ENCODE measurements at places on chromosomes 6 and 20.

- peak; percentile 46 for DNase-seq
Measured at GRCh38 chr6:26543953-26544352, 5.8 kb downstream of the HMGN4 start.

- DNase-seq = no peak
Measured at GRCh38 chr6:165055231-165055630, 254.2 kb downstream of the C6orf118 start.

- no peak for DNase-seq
Measured at GRCh38 chr6:148530394-148530953, 187.8 kb downstream of the SASH1 start.

DNA sequence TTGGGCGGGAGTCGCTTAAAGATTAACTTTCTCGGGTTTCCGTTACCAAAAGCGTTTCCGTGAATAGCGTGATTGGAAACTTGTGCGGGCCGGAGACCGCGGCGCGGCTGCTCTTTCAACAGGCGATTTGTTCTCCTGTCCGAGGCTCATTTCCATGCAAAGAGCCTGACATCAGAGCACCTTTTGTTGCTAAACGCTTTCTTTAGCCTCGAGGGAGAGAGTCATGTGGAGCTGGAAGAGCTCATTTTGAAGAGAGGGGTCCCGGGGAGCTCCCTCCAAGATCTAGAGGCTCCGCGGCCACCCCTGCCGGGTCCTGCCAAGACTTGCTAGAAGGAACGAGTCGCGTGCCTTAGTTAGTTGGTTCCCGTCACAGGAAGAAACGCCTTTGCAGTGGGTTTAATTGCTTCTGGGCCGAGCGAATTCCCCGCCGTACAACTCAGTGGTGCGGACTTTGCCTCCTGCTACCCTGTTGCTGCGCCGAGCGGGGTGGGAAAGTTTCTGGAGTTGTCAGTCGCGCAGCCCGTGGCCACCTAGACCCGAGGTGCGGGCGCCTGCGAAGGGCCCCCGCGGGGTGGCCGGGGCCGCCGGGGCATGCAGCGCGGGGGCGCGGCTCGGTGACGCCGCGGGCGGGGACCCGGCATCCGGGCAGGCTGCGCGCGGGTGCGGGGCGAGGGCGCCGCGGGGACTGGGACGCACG is at the start of gene SASH1:
TSS of gene SASH1 (plus strand) at position 489 of the 697 bp plus-strand sequence. CDS start 230 bp downstream, outside the sequence.
- DNase-seq = no peak

GRCh38 chr20:8246153-8246552 is 114.1 kb downstream of the PLCB1 start:
- DNase-seq = no peak

DNA sequence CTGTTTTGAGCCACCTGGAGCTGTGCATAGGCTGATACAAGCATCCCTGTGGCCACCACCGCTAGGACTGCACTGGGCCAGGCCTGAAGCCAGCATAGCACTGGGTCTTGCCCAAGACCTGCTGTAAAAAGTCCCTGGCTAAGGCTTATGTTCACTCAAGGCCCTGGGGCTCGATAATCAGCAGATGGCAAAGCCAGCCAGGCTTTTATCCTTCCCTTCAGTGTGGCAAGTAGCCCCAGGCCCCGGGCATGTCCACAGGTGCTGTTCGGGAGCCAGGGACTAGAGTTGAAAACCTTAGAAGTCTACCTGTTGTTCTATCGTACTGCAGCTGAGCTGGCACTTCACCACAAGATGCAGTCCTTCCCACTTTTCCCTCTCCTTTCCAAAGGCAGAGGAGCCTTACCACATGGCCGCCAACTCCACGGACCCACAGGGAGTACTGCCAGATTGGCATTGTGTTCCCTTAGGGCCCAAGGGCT is 226.4 kb upstream of the ZNF217 start:
- DNase-seq = no peak

GRCh38 chr6:108222504-108222903 is 38.3 kb downstream of the SNX3 start:
- no peak for DNase-seq

DNA sequence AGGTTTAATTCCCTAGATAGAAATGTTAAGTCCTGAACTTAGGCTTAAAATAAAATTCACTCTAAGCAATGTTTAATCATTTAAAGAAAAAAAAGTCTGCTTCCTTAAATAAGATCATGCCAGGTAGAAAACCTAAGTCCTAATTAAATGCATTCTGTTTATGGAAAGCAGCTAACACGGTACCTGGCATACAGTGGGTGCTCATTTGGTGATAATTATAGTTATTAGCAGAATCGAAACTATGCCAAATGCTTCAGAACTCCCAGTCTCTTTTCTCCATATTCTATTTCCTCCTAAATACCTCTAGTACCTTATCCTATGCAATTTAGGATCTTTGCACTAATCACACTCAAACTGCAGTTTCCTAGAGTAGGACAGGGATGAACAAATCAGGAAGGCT is 331.8 kb downstream of the EPHA7 start:
- DNase-seq = no peak

DNA sequence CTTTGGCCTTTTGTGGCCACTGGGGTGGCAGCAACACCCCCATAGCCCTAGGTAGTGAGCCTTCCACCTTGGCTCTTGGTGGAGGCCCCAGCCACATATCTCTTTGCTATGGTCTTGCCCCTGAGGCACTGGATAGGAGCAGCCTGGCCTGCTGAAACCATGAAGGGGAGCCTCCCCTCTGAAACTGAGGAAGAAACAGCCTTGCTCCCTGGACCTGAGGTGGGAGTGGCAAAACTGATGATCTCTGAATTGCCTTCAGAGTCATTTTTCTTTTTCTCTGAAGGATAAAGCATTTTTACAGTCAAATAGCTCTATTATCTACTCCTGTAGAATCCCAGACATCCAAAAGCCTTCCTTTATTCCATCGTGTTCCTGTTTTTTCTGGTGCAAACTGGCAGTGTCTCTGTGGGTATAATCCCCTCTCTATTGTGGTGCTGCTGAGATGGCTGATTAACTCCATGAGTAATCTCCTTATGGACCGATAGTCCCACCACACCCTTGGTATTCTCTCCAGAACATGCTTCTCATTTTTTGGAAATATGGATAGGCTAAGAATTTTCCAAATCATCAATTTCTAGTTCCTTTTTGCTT is 22.0 kb upstream of the PRSS35 start:
- DNase-seq = no peak

GRCh38 chr6:166318649-166319600 is 10.7 kb upstream of the PRR18 start:
- no peak for DNase-seq

GRCh38 chr6:116073765-116074440 is 13.2 kb upstream of the FRK start:
- no peak for DNase-seq

- no peak for DNase-seq
Measured at GRCh38 chr6:33417128-33417902, 592 bp downstream of the CUTA start.

- DNase-seq = no peak
Measured at GRCh38 chr6:35960187-35960586, 39.3 kb upstream of the SRPK1 start.

DNA sequence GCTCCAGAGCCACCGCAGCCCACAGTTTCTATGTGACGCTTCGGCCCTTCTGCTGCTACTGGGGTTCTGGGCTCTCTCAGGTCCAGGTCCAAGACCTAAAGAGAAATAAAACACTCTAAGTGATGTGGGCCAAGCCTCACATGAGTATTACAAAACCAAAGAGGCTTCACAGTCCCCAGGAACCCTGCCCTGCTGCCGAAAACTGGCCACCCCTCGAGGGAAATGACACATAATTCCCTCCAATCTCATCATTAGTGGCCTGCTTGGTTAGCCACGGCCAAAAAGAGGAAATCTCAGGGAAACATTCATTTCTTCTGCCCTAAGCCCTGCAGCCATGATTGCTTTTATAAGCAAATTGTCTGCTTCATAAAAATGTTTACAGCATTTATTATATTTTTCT is 32.5 kb downstream of the DLL1 start:
- no peak for DNase-seq

GRCh38 chr6:33820243-33820642 is 16.4 kb upstream of the MLN start:
- no peak for DNase-seq

DNA sequence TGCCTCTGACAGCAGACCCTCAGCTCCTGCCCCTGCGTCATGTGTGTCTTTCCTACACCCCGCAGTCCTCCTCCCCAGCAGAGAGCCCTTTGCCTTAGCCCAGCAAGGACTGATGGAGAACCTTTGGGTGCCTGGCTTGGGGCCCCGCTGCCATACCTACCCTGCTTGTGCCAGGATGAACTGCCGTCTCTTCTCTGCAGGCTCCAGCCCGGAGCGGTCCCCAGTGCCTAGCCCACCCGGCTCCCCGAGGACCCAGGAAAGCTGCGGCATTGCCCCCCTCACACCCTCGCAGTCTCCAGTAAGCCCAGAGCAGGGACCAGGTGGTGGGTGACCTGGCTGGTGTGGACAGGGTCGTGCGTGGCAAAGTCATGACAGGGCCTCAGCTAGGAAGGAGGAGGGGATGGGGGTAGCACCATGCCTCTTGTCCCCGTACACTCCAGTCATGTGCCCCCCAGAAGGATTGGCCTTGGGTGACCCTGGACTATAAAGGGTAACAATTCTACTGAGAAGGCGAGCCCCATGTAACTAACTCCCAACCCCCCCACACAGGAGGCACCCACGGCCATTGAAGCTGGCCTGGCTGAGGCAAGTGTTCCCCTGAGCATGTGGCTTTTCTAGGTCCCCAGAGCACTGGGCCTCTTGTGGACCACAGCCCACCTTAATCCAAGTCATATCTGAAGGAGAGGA is 8.3 kb downstream of the HSPA12B start:
- DNase-seq = no peak

GRCh38 chr20:51460569-51461265 is 81.8 kb downstream of the NFATC2 start:
- no peak for DNase-seq

GRCh38 chr20:57315976-57316480 is 13.6 kb upstream of the SPO11 start:
- DNase-seq = no peak

DNA sequence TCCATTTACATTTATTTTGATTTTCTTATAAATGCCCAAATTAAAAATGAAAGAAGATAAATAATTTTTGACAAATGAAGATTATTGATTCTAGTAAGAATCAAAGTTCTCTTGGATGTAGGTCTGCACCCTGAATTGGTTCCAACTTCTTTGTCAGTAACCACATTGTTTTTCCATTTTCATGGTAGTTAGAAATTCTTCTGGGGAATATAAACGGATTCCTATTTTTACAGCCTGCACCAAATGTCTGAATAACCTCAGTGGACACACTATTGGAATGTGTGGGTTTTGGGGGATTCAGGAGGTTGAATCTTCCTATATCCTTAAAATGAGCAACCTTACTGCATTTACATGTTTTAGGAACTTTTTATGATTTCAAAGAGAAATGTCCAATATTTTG is 1085.3 kb upstream of the MAP3K7 start:
- no peak for DNase-seq

- DNase-seq = no peak
Measured at GRCh38 chr20:61292821-61293612, 41.0 kb downstream of the CDH4 start.

- DNase-seq = no peak
Measured at GRCh38 chr6:162108041-162108440, 619.5 kb downstream of the PRKN start.

DNA sequence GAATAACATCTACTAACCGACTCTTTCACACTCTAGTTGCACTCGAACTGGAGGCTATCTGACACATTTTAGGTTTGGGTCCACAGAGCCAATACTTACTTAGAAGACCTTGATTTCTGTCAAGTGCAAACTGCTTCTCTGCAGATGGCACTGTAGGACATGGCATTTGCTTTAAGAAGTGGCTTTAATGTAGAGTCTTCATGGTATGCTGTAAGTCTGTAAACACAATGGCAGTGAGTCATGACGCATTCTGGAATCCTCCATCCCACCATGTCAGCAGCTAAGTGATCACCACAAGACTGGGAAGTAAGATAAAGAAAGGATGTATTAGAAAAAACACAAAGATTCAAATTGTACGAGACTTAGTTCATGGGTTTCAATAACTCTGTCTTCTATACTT is 377.0 kb upstream of the NOX3 start:
- DNase-seq = no peak

- peak; percentile 90 for DNase-seq
Measured at GRCh38 chr6:157764178-157765068, 58.6 kb upstream of the SNX9 start.

- DNase-seq = no peak
Measured at GRCh38 chr6:169452117-169452868, 198.6 kb upstream of the THBS2 start.

GRCh38 chr6:157461000-157461915 is 80.3 kb downstream of the ZDHHC14 start:
- DNase-seq = peak; percentile 52

DNA sequence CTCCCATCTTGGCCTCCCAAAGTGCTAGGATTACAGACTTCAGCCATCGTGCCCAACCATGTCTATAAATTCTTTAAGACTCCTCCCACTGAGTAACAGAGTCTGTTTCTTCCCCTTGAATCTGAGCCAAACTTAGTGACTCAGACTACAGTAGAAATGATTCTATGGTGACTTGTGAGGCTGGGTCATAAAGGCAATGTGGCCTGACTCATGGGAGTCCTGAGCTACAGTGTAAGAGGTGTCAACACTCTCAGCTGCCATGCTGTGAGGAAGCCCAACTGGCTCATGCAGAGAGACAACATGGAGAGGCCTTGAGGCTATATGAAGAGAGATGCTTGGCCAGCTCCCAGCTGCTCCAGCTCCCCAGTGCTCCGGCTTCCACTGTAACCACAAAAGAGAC is 5.2 kb upstream of the NRSN2 start:
- no peak for DNase-seq

GRCh38 chr6:22132656-22133055 is 164.2 kb downstream of the PRL start:
- DNase-seq = no peak

GRCh38 chr20:9100691-9101090 is 31.8 kb downstream of the PLCB4 start:
- DNase-seq = no peak

DNA sequence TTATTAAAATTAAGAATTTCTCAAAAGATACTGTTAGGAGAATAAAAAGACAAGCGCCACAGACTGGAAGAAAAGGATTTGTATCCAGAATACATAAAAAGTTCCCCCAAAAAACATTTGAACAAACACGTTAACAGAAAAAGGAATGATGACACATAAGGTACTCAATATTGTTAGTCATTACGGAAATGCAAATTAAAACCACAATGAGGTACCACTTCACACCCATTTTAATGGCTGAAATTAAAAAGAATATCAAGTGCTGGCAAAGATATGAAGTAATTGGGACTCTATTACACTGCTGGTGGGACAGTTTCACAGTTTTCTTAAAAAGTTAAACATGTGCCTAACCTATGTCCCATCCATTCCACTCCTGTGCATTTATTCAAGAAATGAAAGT is 51.4 kb downstream of the HECA start:
- no peak for DNase-seq

GRCh38 chr6:55957961-55958422 is 82.6 kb upstream of the BMP5 start:
- DNase-seq = no peak

- DNase-seq = no peak
Measured at GRCh38 chr6:151054306-151054705, 185.5 kb upstream of the AKAP12 start.

GRCh38 chr20:62828511-62829230 is 11.8 kb downstream of the COL9A3 start:
- DNase-seq = no peak

Data from CD4-positive, CD25-positive, alpha-beta regulatory T cell (primary cell).